Activated naive CD8-positive, alpha-beta T cell treated with anti-CD3 and anti-CD28 coated beads, Interleukin-2, amount 10 ng/mL, durations not matched to agents 7 days and 5 days (primary cell): ENCODE measurements at places on chromosomes 7 and 10. TPM values are rescaled to one million over a fixed set of nuclear protein-coding genes. Genes with fewer than 3 reads are reported as not detected.
A peak's percentile ranks its signal among the peaks of the same experiment; 100 is the strongest.

Gene FLNC
- not detected for total RNA-seq

Gene ELMO1
- total RNA-seq = 73.4 TPM

Gene UTF1
- total RNA-seq = not detected

Gene CNNM1
- total RNA-seq = 0.50 TPM

Gene VIPR2
- 0.99 TPM for total RNA-seq

GRCh38 chr7:112437072-112437471 lies 13.2 kb upstream of the IFRD1 start:
- H3K4me1 ChIP-seq = no peaks in the 10 kb centered on the region
- H3K4me3 ChIP-seq = no peak overlapping the region
- no peak for DNase-seq
- no peaks in the 10 kb centered on the region for H3K36me3 ChIP-seq
- no peak overlapping the region for H3K27ac ChIP-seq
- peaks cover 6% of the 10 kb centered on the region for H3K27me3 ChIP-seq

GRCh38 chr10:4048236-4048864 lies 263.3 kb upstream of the KLF6 start:
- peaks cover 12% of the 10 kb centered on the region for H3K36me3 ChIP-seq
- no peak overlapping the region for H3K27ac ChIP-seq
- no peak overlapping the region for H3K4me3 ChIP-seq
- H3K4me1 ChIP-seq = peaks cover 5% of the 10 kb centered on the region

DNA sequence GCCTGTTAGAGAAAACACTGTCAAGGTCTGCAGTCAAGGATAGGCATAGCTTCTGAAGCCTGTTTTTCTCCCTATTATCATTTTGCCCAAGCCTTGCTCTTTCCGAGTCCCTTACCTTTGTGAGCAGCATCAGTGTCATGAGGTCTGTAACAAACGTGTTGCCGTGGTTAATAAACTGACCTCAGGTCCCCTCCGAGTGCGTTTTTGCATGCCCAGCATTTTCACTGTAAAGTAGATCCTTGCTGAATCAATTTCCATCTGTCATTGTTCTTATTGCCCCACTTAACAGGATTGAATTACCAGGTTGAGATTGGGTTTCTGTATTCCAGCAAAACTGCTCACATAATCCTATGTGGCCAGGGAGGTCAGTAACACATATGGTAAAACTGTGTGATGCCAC lies 110.3 kb downstream of the ZNF248 start:
- no peak for DNase-seq
- H3K4me3 ChIP-seq = no peak overlapping the region
- H3K27ac ChIP-seq = no peak overlapping the region
- no peaks in the 10 kb centered on the region for H3K4me1 ChIP-seq
- no peaks in the 10 kb centered on the region for H3K27me3 ChIP-seq
- H3K36me3 ChIP-seq = no peaks in the 10 kb centered on the region

- H3K4me3 ChIP-seq = no peak overlapping the region
- H3K27me3 ChIP-seq = no peaks in the 10 kb centered on the region
- no peak overlapping the region for H3K27ac ChIP-seq
- DNase-seq = no peak
These were observed 30.1 kb downstream of the RBM33 start for GRCh38 chr7:155674556-155674955.

GRCh38 chr10:103584216-103585010 lies 90.9 kb downstream of the NEURL1 start:
- peak; percentile 80 for DNase-seq
- peaks cover 10% of the 10 kb centered on the region for H3K4me1 ChIP-seq
- no peaks in the 10 kb centered on the region for H3K27me3 ChIP-seq

DNA sequence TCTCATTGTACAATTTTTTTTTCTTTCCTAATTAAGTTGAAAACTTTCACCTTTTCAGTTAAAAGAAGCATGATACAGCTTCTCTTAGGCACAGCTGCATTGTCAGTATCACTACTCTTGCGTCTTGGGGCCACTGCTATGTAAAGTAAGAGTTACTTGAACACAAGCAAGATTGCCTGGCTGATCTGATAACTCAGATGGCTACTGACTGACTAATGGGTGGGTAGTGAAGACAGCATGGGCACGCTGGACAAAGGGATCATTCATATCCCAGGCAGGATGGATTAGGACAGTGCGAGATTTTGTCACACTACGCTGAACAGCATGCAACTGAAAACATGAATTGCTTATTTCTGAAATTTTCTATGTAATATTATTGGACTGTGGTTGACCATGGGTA lies 11.6 kb upstream of the ADAMTS14 start:
- peaks cover 22% of the 10 kb centered on the region for H3K27me3 ChIP-seq
- peaks cover 8% of the 10 kb centered on the region for H3K4me1 ChIP-seq
- H3K4me3 ChIP-seq = no peak overlapping the region
- no peak for DNase-seq
- H3K36me3 ChIP-seq = no peaks in the 10 kb centered on the region

GRCh38 chr10:59337201-59337652 lies 25.1 kb downstream of the FAM13C start:
- no peak overlapping the region for H3K4me3 ChIP-seq
- no peaks in the 10 kb centered on the region for H3K27me3 ChIP-seq
- no peaks in the 10 kb centered on the region for H3K36me3 ChIP-seq
- no peak overlapping the region for H3K27ac ChIP-seq

DNA sequence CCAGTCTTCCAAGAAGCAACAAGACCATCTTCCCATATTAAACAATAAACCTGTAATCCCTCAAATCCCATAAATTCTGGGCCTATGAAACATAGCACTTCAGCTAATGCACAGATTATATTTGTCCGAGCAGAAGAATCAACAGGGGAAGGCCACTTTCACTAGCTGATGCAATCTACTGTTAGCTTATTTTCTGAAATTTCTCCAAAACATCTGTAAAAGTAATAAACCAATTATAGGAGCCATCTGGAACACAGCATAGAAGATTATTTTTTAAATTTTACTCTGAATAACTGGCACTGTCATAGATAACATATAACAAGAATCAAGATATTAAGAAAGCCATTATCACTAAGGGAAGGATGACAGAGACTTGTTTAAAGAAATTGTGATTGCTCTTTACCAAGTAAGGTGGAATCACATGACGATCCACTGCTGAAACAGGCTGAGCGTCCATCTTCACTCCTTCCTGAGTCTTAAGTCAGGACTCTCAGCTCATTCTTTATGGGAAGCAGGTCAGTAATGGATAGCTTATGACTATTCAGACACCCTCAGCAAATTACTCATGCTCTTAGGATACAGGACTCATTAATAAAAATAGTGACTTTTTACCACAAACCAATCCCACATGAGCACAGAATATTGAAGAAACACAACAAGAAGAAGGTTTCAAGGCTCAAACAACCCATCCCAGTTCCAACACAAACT lies 719.5 kb downstream of the XPNPEP1 start:
- no peaks in the 10 kb centered on the region for H3K36me3 ChIP-seq
- no peak overlapping the region for H3K4me3 ChIP-seq
- H3K27me3 ChIP-seq = no peaks in the 10 kb centered on the region
- no peak for DNase-seq
- H3K27ac ChIP-seq = no peak overlapping the region
- no peaks in the 10 kb centered on the region for H3K4me1 ChIP-seq

GRCh38 chr10:18308600-18308999 lies 168.4 kb downstream of the CACNB2 start:
- H3K36me3 ChIP-seq = no peaks in the 10 kb centered on the region
- no peak overlapping the region for H3K27ac ChIP-seq
- H3K4me3 ChIP-seq = no peak overlapping the region
- DNase-seq = no peak

GRCh38 chr7:19024261-19024660 lies 93.2 kb downstream of the TWIST1 start:
- H3K4me3 ChIP-seq = no peak overlapping the region
- H3K27ac ChIP-seq = no peak overlapping the region
- no peaks in the 10 kb centered on the region for H3K36me3 ChIP-seq
- no peak for DNase-seq
- H3K27me3 ChIP-seq = no peaks in the 10 kb centered on the region
- H3K4me1 ChIP-seq = no peaks in the 10 kb centered on the region

DNA sequence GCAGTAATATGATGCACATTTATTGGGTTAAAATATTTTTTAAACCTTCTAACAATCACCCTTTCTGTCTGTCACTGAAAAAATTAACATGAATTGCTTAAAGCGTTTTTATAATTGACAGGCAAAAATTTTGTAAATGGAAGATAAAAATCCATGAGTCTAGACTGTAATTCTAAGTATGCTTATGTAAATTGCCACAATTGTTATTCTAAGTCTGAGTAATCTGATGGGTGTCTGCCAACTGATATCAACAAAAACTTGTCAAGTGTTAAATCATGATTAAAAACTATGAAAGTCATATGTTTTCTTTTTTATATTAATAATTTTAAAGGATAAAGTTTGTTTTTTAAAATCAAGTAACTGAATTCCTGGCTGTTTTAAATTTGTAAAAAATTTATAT lies 208.2 kb downstream of the CDK14 start:
- no peaks in the 10 kb centered on the region for H3K4me1 ChIP-seq
- no peaks in the 10 kb centered on the region for H3K27me3 ChIP-seq

DNA sequence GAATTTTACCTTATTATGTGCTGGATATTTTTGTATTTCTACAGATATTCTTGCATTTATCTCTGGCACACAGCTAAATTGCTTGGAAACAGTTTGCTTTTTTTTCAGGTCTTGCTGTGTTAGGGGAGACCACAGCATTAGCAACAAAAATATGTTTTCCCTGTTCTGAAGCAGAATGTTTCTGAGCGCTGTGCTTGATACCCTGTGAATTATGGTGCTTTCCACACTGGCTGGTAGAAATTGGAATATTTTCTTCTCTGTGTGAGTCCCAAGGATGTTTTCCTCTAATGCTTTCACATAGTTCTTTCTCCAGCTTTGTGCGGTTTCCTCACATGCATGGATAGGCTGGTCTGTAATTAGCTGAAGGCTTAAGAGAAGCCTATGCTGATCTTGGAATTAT lies 651.6 kb upstream of the IGFBP3 start:
- no peaks in the 10 kb centered on the region for H3K36me3 ChIP-seq
- no peak overlapping the region for H3K4me3 ChIP-seq
- H3K27me3 ChIP-seq = no peaks in the 10 kb centered on the region
- H3K4me1 ChIP-seq = no peaks in the 10 kb centered on the region
- DNase-seq = no peak

- H3K4me3 ChIP-seq = no peak overlapping the region
- no peak overlapping the region for H3K27ac ChIP-seq
These were observed 39.0 kb upstream of the ZMIZ1 start for GRCh38 chr10:79029478-79030390.

DNA sequence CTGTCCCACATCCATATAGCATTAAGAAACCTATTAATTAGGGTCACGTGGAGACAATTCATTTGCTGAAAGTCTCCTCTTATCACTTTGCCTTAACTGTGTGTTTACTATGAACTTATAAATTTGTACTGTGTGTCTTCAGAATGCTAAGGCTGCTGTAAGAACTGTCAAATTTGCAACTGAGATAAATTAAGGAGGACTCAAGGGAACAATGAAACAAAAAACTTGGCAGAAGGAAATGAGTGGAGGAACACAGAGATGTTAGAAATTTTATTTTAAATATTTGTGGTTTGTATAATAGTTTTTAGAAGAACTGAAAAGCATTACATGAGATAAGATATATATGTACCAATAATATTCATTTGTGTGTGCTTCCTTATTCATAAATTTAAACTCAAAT lies 1005.3 kb upstream of the SORCS1 start:
- H3K36me3 ChIP-seq = no peaks in the 10 kb centered on the region
- no peak overlapping the region for H3K4me3 ChIP-seq
- no peak for DNase-seq

DNA sequence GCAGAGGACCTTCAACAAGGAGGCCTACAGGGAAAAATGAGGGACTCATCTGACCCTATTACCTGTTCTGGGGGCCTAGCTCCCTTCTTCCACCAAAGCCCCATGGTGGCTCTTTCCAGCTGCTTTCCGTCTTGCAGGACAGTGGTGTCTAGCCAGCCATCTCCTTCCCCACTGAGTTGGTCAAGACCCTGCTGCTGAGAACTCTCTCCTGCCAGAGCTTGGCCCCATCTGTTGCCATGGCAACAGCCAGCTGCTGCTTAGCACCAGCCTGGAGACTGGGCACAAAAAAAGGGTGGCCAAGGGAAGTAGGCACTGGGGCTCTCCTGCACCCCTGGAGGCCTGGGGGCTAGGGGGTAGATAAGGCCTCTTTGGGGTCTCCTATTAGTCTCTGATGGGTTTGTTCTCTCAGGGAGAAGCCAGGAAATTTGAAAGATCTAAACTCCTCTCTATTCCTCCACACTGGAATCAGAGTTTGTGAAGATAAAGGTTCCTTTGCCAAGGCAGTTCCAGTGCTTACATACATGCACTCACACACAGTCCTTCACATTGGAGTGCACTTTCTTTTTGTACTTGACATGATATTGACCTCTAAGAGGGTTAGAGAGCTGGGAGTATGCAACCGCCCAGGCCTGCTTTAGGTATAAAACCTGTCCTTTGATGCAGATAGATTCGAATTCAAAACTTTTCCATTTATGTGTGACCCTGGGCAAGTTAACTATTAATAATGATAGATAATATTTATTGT lies 15.8 kb downstream of the TSPAN33 start:
- no peak overlapping the region for H3K4me3 ChIP-seq
- no peak overlapping the region for H3K27ac ChIP-seq
- H3K4me1 ChIP-seq = no peaks in the 10 kb centered on the region

DNA sequence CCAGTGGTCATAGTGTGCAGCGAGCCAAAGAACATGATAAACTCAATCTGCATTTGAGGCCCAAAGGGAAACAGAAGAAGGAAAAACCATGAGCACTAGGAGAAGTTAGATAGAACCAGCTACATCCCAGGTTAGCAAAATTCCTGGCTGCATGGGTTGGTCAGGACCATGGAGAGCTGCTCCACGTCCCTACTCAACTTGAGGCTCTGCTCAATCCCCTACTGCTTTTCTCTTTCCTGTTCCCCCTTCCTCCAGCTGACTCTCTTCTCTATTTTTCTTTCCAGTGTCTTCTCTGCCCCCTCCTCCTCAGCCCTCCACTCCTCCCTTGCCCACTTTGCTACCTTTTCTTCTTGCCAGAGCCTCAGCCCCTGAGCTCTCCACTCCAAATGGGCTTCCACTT lies 21.9 kb upstream of the VSIR start:
- H3K4me3 ChIP-seq = no peak overlapping the region
- H3K4me1 ChIP-seq = peaks cover 29% of the 10 kb centered on the region
- peaks cover 6% of the 10 kb centered on the region for H3K27me3 ChIP-seq
- no peak for DNase-seq
- no peak overlapping the region for H3K27ac ChIP-seq
- H3K36me3 ChIP-seq = no peaks in the 10 kb centered on the region

DNA sequence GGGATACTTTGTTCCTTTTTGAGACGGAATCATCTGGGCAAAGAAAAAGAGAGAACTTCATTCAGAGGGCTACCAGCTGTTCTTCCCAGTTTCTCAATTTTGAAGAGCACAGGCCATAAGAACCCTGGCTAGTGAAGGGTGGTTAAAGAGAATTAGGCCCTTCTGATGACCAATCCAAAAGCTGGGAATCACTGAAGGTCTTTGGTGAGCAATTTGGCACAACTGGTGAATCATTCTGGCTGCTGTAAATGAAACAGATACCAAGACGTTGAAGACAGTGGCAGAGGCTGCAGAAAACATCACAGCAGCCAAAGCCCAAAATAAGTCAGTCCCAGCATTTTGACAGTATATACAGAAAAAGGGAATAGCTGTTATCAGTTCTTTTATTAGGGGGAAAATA lies 5.1 kb downstream of the RAPGEF5 start:
- peaks cover 53% of the 10 kb centered on the region for H3K27me3 ChIP-seq
- no peak overlapping the region for H3K4me3 ChIP-seq
- H3K4me1 ChIP-seq = peaks cover 2% of the 10 kb centered on the region
- no peaks in the 10 kb centered on the region for H3K36me3 ChIP-seq
- DNase-seq = no peak

GRCh38 chr10:127690176-127690835 lies 46.7 kb upstream of the FOXI2 start:
- H3K27me3 ChIP-seq = no peaks in the 10 kb centered on the region
- no peaks in the 10 kb centered on the region for H3K4me1 ChIP-seq
- H3K36me3 ChIP-seq = no peaks in the 10 kb centered on the region
